ENCODE measurements at places on chromosomes 7 and 10.

DNA sequence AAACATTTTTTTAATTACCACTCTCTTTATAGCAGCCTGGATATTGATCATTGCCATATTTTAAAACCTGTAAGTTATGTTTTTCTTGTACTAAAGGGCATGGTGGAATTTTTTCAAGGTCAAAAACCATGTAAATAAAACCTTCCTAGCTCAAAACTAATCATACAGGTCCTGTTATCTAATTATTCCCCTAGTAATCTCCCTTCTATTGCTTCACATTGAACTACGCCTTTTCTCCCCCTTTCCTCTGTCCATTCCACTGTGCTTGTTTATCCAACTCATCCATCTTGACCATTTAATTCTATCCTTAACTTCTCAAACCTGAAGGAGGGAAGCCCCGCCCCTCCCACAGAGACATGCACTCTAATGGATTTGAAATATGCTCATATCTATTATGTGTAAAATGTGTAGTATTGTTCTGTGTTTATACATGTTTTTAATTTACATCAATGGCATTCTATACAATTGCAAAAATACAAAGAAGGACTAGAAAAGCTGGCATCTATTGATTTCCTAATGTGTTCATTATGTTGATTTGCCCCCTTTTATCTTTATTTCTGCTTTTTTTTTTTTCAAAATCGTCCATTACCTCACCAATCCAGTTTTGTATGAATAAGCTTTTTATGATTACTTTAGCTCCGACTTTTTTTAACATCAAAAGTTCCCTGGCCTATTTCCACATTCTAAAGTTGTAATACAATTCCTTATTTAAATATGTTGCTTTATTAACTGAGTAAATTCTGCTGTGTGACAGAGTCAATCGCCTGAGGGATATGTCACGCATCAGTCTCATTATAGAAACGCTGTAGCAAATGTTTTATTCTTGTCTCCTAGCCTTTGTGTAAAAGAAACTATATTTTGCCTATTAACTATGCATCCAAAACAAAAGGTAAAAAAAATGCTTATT lies 61.0 kb downstream of the MET start:
- DNase-seq: no peak

- no peak for DNase-seq
Measured at GRCh38 chr10:34904191-34904590, 89.1 kb upstream of the PARD3 start.

DNA sequence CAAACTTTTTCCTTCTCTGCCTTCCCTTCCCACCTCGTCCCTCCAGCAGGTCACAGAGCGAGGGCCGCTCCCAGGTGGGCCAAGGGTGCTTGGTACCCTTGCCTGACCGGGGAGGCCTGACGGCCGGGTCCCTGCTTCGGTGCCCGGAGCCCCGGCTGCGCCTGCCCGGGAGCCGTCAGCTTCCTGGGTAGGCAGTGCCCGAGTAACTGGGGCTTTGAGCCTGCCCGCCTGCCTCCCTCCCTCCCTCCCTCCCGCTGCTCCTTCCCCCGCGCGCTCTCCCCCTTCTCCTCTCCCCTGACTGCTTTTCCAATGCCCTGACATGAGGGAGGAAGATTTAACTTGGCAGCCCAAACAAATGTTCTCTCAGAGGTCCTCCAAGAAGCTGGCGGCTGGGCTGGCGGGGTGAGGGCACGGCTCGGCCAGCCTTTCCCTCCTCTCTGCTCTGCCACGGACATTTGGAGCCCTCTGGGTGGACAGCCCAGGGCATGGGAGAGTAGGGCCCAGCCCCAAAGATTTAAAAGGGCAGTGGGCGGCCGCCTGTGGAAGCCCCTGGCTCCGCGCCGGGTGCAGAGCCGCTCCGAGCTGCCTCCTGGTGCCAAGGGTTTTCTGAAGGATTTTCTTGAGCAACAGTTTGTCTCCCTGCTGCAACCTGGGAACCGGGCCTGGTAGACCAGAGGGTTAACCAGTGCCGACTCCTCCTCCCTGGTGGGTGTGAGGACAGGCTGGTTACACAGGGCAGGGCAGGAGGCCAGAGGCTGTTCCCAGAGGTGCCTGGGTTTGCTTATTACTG lies 2.0 kb downstream of the ZMIZ1 start:
- DNase-seq: peak; percentile 72

GRCh38 chr10:119103903-119104653 lies at the start of gene DENND10:
DENND10 (plus strand) TSS chr10:119104113; CDS start chr10:119104143, 30 bp downstream.
- DNase-seq: peak; percentile 81

- no peak for DNase-seq
Measured at GRCh38 chr7:64581926-64582894, 19.3 kb upstream of the ZNF680 start.

GRCh38 chr7:19561121-19561805 lies 147.6 kb downstream of the POLR1F start:
- DNase-seq: no peak

DNA sequence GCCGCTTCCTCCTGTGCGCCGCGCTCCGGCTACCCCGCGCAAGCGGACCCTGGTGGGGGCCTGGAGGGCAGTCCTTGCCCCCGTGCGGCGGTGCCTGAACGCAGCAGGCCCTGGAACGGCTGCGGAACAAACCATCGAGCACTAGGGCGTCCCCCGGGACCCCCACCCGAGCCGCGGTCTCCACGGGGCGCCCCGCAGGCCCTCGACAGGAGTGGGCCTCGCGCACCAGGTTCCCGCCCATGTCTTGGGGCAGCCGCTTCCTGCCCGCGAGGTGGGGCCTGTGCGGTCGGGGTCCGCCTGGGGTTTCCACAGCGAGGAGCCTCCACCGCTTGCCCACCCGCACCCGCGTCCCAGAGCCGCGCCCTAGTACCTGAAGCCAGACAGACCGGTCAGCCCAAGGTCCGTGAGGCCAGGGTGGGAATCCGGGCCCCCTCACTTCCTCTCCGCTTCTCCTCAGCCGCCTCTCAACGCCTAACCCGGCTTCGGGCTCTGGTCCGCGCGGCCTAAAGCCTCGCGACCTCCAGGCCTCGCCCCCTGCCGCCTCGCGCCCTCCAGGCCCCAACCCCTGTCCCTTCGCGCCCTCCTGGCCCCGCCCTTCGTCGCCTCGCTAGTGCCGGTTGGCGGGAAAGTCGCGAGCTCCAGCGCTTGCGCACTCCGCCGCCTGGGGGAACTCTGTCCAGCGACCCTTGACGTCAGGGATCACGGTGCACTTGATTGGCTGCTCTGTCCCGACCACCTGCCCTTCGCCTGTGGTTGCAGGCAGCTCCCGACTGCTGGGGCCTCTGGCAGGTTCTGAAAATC lies 7.0 kb upstream of the GBX1 start:
- DNase-seq: peak; percentile 52

GRCh38 chr7:90824386-90825307 lies 228.5 kb downstream of the CDK14 start:
- DNase-seq: no peak

DNA sequence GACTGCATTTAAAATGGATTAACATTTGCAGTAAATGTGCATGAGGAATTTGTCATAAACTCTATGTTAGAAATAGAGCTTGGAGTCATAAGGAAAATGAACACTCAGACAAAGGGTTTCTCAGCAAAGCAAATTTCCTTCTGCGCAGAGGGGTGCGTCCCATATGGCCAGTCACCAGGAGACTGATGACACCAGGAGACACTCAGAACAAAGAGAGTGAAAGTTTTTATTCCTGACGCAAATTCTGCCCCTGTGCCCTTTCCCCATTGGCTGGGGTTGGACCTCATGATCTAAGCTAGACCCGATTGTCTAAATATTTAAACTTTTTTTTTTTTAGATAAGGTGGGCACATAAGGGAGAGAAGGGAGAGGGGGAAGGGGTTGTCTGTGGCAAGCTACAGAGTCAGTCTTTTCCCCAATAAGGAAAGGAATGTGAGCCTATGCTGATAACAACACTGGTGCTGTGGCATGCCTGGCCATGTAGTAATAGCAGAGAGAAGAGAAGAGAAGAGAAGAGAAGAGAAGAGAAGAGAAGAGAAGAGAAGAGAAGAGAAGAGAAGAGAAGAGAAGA lies 202.0 kb downstream of the POM121L12 start:
- no peak for DNase-seq

DNA sequence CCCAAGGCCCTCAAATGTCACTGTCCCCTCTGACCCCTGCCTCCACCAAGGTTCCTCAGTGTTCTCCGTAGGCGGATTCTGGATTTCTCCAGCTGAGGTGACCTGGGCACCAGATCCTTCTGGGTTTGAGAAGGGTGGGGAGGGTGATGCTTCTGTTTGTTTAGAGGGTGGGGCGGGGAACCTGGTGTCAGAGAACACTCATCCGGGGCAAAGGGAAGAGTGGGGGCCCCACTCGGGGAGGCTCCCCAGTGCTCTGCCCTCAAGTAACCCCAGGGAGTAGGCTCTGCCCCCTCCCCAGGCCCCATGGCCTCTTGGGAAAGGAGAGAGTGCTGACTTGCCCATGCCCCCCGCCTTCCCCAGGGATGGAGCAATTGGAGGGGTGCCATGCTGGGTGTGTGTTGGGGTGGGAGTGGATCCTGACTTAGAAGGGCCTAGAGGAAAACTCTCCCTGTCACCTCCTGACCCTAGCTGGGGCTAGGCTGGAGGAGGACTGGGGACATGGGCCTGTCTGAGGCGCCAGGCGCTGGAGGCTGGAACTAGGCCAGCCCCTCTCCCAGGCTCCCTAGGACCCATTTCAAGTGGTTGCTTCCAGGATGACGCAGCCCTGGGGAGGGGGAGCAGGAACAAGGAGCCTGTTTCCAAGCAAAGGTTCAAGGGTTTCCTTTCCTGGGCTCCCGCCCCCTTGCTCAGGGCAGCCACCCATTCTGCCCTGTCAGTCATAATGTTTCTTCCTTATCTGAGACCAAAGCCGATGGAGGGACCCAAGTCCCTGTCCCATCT lies 27.9 kb downstream of the KAZALD1 start:
- no peak for DNase-seq

DNA sequence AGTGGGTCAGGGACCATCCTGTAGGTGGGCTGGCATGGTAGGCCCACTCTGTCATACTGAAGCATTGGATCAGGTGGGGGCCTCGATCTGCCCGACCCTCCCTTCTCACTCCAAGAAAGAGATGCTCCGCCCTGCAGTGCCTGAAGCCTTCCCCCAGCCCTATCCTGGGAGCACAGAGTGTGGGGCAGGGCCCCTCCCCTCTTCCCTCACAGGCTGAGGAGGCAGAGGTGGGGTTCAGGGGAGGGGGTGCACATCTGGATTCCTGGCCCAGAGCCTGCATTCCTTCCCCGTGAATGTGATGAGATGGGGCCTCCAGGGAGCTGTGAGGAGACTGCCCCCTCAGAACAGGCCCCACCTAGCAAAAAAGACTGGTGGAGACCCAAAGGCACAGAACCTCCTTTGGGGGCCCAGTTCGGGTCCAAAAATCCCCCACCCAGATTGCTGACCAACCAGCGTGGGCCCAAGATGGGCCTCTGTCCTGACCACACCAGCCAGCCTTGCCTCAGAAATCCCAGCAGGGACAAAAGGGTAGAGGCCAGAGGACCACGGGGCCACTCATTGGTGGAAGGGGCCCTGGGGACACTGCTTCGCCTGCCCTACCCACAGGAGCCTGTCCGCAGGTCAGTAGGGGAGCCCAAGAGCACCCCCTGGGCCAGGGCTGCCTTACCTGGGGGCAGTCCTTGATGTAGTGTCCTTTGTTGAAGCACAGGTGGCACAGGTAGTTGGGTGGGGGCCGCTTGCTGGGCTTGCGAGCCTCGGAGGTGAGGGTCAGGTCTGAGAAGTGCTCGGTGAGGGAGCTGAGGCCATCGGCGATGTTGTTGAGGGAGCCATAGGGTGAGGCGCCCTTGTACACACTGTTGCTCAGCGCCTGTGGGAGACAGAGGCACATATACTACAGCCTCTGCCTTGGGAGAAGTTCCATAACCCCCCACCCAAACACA lies 13.3 kb downstream of the ZCCHC24 start:
- peak; percentile 54 for DNase-seq

GRCh38 chr10:89744026-89744425 lies 42.6 kb downstream of the KIF20B start:
- DNase-seq: no peak

DNA sequence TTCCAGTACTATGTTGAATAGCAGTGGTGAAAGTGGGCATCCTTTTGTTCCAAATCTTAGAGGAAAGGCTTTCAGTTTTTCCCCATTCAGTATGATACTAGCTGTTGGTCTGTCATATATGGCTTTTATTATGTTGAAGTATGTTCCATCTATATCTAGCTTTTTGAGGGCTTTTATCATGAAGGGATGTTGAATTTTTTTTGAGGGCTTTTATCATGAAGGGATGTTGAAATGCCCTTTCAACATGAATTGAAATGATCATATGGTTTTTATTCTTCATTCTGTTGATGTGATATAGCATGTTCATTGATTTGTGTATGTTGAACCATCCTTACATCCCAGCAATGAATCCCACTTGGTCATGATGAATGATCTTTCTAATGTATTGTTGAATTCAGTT lies 75.3 kb downstream of the KIF20B start:
- DNase-seq: no peak

GRCh38 chr10:93568105-93568390 lies 1.6 kb downstream of the FFAR4 start:
- no peak for DNase-seq

DNA sequence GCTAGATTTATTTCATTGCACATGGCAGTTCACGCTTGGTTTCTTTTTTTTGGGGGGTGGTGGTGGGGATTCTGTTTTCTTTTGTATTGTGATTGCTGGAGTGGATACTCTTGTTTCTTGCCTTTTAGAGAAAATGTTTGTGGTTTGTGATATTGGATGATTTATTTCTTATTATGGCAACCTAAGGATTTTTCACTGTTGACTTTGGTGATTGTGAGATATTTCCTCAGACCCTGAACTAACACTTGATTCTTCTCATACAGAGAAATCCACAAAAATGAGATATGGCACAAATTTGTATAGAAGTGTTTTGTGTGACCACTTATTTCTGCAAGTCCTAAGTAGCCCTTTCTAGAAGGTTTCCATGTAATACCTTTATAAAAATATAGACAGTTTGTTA lies 871.1 kb downstream of the LRMDA start:
- DNase-seq: no peak

DNA sequence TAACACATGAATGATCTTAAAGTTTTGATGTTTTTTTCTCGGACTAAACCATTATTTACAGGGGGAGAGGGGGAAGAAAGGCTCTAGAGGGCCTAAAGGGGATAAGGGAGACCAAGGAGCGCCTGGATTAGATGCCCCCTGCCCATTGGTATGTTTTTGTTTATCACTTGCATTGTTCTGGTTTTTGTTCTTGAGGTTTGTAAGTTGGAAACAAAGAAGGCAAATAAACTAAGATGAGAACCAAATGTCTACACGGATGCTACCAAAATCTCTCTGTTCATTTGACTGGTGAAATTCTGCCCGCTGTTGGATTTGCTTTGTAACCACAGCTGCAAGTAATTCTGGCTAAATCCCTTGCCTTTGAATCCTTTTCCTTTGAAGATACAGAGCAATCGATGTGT lies 99.8 kb upstream of the MACROH2A2 start:
- DNase-seq: no peak

- no peak for DNase-seq
Measured at GRCh38 chr7:16130111-16131110, 290.9 kb downstream of the CRPPA start.

DNA sequence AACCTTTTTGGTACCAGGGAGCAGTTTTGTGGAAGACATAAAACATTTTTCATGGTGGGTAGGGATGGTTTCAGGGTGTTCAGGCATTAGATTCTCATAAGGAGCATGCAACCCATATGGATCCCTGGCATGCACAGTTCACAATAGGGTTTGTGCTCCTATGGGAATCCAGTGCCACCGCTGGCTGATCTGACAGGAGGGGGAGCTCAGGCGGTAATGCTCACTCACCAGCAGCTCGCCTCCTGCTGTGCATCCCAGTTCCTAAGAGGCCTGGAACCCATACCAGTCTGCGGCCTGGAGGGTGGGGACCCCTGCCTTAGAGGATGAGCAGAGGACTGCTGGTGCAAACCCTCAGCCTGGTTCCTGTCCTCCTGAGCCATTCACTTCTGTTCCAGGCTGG lies 561.7 kb downstream of the SDK1 start:
- no peak for DNase-seq

Data from hindlimb muscle (tissue), 1 donor.